Type B pancreatic cell (in vitro differentiated cells): ENCODE measurements at places on chromosomes 16 and 17. TPM values are rescaled to one million over a fixed set of nuclear protein-coding genes. Genes with fewer than 3 reads are reported as not detected.

DNA sequence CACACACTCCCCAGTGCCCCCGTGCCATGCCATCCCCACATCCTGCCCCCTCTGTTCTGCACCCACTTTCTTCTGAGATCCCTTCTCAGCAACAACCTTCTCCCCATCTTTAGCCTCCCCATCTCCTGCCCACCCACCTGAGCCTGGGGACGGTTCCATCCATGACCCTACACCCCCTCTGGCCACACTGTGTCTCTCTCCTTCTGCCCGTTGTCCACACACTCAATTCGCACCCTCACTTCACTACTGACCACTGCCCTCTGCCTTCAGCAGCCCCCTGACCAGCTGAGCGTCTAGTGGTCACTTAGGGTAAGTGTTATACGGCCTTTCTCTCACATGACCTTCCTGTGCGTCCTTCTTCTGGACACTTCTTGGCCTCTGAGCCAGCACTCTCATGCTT is 6.1 kb downstream of the ARHGAP27 start:
- H3K27me3 ChIP-seq: peaks cover 59% of the 10 kb centered on the region
- H3K4me3 ChIP-seq: no peak overlapping the region
- H3K27ac ChIP-seq: peak overlapping the region; percentile 63
- H3K36me3 ChIP-seq: no peaks in the 10 kb centered on the region

- DNase-seq: no peak
- no peaks in the 10 kb centered on the region for H3K27me3 ChIP-seq
- H3K36me3 ChIP-seq: peaks cover 39% of the 10 kb centered on the region
- H3K27ac ChIP-seq: no peak overlapping the region
- H3K4me3 ChIP-seq: peak overlapping the region; percentile 11
- peaks cover 19% of the 10 kb centered on the region for H3K4me1 ChIP-seq
Observed at GRCh38 chr16:56833243-56833970, 31.6 kb upstream of the SLC12A3 start.

DNA sequence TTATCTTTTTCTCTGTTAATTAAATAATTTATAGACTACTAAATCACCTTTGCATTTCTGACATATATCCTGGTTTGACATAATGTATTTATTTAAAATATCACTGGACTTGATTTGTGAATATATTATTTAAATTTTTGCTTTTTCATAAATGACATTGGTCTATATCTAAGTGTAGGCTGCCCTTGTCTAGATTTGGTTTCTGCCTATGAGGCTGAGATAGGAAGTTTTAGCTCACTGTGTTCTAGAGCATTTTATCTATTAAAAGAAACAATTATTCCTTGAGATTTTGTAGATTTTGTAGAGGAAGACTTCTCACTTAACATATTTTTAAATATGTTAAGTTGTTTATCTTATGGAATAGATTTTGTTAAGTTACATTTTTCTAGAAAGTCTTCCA is 43.9 kb downstream of the NACA2 start:
- no peak overlapping the region for H3K4me3 ChIP-seq
- no peaks in the 10 kb centered on the region for H3K4me1 ChIP-seq
- DNase-seq: no peak
- peaks cover 3% of the 10 kb centered on the region for H3K36me3 ChIP-seq
- H3K27me3 ChIP-seq: peaks cover 34% of the 10 kb centered on the region

GRCh38 chr16:21264571-21265036 is 13.5 kb downstream of the CRYM start:
- H3K27me3 ChIP-seq: no peaks in the 10 kb centered on the region
- peak overlapping the region; percentile 78 for H3K27ac ChIP-seq
- no peaks in the 10 kb centered on the region for H3K36me3 ChIP-seq
- no peak for DNase-seq
- no peak overlapping the region for H3K4me3 ChIP-seq

The PNMT gene
- total RNA-seq: 3.3 and 5.4 TPM in 2 replicates

- peak overlapping the region; percentile 96 for H3K4me3 ChIP-seq
- no peak overlapping the region for H3K27ac ChIP-seq
- H3K36me3 ChIP-seq: no peaks in the 10 kb centered on the region
- peaks cover 21% of the 10 kb centered on the region for H3K4me1 ChIP-seq
- DNase-seq: no peak
Observed at GRCh38 chr17:8290043-8290442, 1.6 kb downstream of the RANGRF start.

GRCh38 chr17:12631076-12631475 is 34.6 kb upstream of the MYOCD start:
- H3K27ac ChIP-seq: no peak overlapping the region
- DNase-seq: no peak
- H3K4me1 ChIP-seq: peaks cover 7% of the 10 kb centered on the region
- no peak overlapping the region for H3K4me3 ChIP-seq

The EVI2A gene
- total RNA-seq: not detected in 2 replicates

DNA sequence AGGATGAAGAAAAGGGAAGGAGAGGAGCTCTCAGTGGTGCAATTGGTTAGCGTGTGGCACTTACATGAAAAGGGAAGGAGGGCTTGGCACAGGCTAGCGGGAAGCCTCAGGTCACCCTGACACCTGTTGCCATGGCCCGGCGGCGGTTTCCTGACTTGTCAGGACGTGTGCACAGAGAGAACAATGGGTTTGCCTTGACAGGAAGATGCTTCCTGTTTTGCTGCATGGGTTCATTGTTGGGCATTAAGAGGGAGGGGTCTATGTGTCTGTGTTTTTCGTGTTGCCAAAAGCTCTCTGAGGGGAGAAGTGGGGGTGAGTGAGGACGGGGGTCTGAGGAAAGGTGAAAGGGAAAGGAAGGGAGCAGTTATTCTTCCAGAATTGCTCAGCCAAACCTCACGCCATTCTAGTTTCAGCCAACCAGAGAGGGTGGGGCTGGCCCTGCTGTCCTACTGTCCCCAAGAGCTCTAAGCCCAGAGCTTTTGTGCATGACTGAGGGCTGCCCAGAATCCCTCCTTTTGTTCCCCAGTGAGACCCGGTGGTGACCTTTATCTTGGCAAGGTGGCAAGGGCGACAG is 17.1 kb upstream of the CCR7 start:
- no peak overlapping the region for H3K4me3 ChIP-seq
- no peaks in the 10 kb centered on the region for H3K4me1 ChIP-seq
- H3K27ac ChIP-seq: no peak overlapping the region
- no peaks in the 10 kb centered on the region for H3K36me3 ChIP-seq
- peaks cover 15% of the 10 kb centered on the region for H3K27me3 ChIP-seq
- no peak for DNase-seq

DNA sequence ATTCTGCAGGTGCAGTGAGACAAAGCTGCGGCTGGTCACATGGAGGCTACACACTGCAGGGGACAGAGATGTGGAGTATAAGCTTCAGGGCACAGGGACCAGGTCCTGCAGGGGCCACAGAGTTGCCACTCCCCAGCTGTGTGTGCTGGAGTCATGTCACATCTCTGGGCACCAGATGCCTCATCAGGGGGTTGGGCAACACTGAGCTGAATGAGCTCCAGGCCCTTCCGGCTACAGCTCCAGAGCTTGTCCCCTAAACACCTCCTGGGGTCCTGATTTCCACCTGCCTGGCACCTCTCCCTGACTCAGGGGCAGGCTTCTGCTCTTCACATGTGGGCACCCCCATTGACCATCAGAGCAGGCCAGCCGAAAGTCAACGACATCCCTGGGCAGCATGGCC is 32.5 kb downstream of the SPHK1 start:
- peaks cover 3% of the 10 kb centered on the region for H3K36me3 ChIP-seq
- no peak overlapping the region for H3K4me3 ChIP-seq
- H3K27ac ChIP-seq: no peak overlapping the region
- H3K27me3 ChIP-seq: no peaks in the 10 kb centered on the region
- peaks cover 31% of the 10 kb centered on the region for H3K4me1 ChIP-seq

The MYL11 gene
- 10.4 and 21.7 TPM in 2 replicates for total RNA-seq

The CA7 gene
- 0.70 and 1.2 TPM in 2 replicates for total RNA-seq

DNA sequence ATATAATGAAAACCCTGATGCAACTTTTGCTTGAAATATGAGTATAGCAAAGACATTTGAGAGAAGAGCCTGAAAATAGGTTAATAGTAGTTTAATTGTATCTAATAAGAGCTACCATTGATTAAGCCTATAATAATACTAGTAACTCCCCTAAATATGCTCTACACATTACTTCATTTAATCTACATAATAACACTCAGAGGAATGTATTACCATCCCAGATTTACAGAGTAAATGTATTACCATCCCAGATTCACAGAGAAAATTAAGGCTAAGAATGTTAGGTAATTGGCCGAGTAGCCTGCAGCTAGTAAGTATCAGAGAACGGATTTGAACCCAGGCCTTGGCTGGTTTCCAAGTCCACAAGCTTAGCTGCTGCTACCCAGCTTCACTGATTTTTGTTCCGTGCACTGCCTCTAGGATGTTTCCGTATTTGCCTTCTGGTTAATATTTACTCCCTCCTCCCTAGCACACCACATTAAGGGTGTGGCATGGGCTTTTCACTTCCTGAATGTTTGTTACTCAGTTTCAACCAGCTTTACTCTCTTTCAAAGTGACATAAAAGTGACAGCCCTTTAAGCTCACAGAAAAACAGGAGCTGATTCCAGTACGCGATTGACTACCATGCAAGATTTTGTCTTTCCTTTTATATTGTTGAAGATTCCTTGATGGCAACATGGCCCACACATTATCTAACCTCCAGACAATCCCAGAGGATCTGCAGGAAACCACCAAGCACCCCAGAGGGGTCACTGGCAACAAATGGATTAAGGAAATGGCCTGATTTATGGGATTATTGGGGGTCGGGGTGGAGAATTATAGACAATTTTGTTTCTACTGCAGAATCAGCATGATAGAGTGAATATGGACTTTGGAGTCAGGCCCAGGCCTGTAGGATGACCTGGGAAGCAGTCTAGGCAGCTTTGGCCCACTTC is 26.7 kb upstream of the TOX3 start:
- no peaks in the 10 kb centered on the region for H3K36me3 ChIP-seq
- peaks cover 22% of the 10 kb centered on the region for H3K4me1 ChIP-seq
- H3K4me3 ChIP-seq: no peak overlapping the region
- DNase-seq: no peak

GRCh38 chr16:10332241-10332640 is 53.6 kb upstream of the ATF7IP2 start:
- H3K4me1 ChIP-seq: peaks cover 4% of the 10 kb centered on the region
- no peak for DNase-seq
- no peaks in the 10 kb centered on the region for H3K36me3 ChIP-seq

DNA sequence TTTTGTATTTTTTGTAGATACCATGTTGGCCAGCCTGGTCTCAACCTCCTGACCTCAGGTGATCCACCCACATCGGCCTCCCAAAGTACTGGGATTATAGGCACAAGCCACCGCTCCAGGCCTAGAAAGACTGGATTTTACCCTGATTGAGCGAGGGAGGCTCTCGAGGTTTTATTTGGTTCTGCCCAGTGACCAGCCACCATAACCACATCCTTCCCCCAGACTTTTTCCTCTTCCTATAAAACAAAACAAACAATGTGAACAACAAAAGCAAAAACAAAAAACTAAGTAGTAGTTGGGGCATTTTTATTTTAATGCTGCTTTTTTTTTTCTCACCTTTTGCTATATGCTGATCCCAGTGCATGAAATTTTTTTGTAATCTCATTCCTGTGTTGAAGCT is 509.6 kb downstream of the MAF start:
- no peak overlapping the region for H3K27ac ChIP-seq
- no peak for DNase-seq
- peaks cover 8% of the 10 kb centered on the region for H3K27me3 ChIP-seq
- H3K36me3 ChIP-seq: no peaks in the 10 kb centered on the region
- no peak overlapping the region for H3K4me3 ChIP-seq
- H3K4me1 ChIP-seq: no peaks in the 10 kb centered on the region

GRCh38 chr17:59421722-59422121 is 90.3 kb downstream of the YPEL2 start:
- no peaks in the 10 kb centered on the region for H3K27me3 ChIP-seq
- no peak overlapping the region for H3K27ac ChIP-seq
- no peak overlapping the region for H3K4me3 ChIP-seq
- H3K36me3 ChIP-seq: no peaks in the 10 kb centered on the region

GRCh38 chr17:1181753-1182137 is 2.0 kb upstream of the ABR start:
- H3K4me1 ChIP-seq: peaks cover 16% of the 10 kb centered on the region
- no peak overlapping the region for H3K27ac ChIP-seq
- H3K27me3 ChIP-seq: peaks cover 33% of the 10 kb centered on the region
- DNase-seq: no peak
- peak overlapping the region; percentile 76 for H3K4me3 ChIP-seq
- H3K36me3 ChIP-seq: no peaks in the 10 kb centered on the region

- no peak overlapping the region for H3K4me3 ChIP-seq
- H3K36me3 ChIP-seq: peaks cover 41% of the 10 kb centered on the region
- no peak overlapping the region for H3K27ac ChIP-seq
- H3K4me1 ChIP-seq: no peaks in the 10 kb centered on the region
- no peaks in the 10 kb centered on the region for H3K27me3 ChIP-seq
- DNase-seq: no peak
Observed at GRCh38 chr17:55402374-55402773, 19.3 kb downstream of the MMD start.

DNA sequence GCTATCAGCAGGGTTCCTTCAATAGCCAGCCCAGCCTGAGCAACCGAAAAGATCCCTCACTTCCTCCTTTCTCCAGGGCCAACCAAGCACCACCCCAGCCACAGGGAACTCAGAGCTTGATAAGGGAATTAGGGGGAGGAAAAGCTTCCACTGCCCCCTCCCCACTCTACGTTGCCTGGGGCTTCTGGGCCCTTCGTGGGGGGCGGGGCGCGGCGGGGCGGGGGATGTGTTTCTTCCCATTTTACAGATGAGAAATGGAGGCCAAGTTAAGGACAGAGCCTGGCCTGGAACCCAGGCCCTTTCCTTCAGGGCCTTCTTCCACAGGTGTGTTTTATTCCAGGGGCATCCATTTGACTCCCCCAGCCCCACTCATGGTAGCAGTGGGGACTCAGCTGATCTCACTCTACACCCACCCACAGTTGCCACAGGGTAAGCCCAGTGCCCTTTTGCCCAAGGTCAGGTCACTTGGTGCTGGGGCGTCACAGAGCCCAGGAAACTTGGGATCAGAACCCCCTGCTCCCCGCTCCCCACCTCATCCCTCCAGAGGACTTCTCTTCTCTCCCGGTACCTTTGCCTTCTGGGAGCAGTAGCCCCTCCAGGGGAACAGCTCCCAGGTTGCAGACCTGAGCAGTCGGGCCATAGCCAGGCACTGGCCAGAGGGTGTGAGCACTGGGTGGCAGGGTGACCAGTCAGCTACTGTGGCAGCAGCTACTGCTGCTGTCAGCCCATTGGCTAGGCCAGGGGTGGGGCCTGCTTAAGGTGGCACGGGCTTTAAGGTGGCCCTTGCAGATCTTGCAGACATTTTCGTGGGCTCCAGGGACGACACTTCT is at the start of gene LDHD:
Gene LDHD (minus strand): TSS at position 700 of the 830 bp plus-strand sequence. CDS start 60 bp downstream, at position 640.
- H3K4me3 ChIP-seq: peak within 1 kb of the TSS; percentile 70
- no peaks in the 10 kb centered on the region for H3K36me3 ChIP-seq
- no peaks in the 10 kb centered on the region for H3K4me1 ChIP-seq

The MPO gene
- not detected in 2 replicates for total RNA-seq

The FMNL1 gene
- 1.9 and 6.0 TPM in 2 replicates for total RNA-seq

GRCh38 chr16:71769222-71769621 is 39.4 kb downstream of the AP1G1 start:
- DNase-seq: no peak
- no peaks in the 10 kb centered on the region for H3K27me3 ChIP-seq
- H3K27ac ChIP-seq: no peak overlapping the region
- H3K4me1 ChIP-seq: no peaks in the 10 kb centered on the region
- no peak overlapping the region for H3K4me3 ChIP-seq

- H3K27ac ChIP-seq: peak overlapping the region; percentile 44
- peaks cover 8% of the 10 kb centered on the region for H3K36me3 ChIP-seq
- H3K4me3 ChIP-seq: peak overlapping the region; percentile 94
- no peaks in the 10 kb centered on the region for H3K27me3 ChIP-seq
- DNase-seq: no peak
Observed at GRCh38 chr17:76351526-76352071, 2.1 kb downstream of the PRPSAP1 start.

The HSD3B7 gene
- 5.8 and 6.9 TPM in 2 replicates for total RNA-seq
